Urinary bladder (tissue), 4 donors: ENCODE measurements at places on chromosomes 2 and 18. TPM values are rescaled to one million over a fixed set of nuclear protein-coding genes. Genes with fewer than 3 reads are reported as not detected.

GRCh38 chr18:45686891-45687611, 36.9 kb upstream of the SLC14A1 start:
- no peak for DNase-seq

DNA sequence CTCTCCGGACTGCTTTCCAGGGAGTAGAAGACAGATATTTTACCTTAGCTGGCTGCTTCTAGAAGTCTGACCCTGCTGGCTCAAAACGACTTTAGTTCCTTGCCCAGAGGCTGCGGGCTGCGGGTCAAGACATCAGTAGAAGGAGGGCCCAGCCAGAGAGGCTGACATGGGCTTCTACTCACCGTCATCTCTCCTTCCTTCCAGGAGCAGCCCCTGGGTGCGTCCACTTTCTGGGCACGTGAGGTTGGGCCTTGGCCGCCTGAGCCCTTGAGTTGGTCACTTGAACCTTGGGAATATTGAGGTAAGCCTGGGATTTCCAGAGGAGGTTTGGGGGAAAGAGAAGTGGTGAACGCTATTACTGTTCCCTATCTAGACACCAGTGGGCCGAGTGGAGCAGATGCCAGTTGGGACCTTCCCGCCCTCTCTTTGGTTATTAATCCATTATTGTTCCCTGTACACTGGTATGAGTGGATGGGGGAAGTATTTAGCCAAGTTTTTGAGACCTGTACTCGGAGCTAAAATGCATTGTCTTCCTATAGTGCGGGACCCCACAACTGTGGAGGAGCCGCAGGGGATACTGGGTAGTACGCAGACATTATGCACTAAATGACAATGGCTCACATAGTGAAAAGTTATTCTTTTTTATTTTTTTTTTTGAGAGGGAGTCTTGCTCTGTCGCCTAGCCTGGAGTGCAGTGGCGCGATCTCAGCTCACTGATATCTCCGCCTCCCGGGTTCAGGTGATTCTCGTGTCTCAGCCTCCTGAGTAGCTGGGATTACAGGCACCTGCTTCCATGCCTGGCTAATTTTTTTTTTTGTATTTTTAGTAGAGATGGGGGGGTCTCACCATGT, 26.3 kb upstream of the CASP8 start:
- no peak for DNase-seq

GRCh38 chr2:147818741-147819140, 26.1 kb upstream of the ACVR2A start:
- DNase-seq = no peak

DNA sequence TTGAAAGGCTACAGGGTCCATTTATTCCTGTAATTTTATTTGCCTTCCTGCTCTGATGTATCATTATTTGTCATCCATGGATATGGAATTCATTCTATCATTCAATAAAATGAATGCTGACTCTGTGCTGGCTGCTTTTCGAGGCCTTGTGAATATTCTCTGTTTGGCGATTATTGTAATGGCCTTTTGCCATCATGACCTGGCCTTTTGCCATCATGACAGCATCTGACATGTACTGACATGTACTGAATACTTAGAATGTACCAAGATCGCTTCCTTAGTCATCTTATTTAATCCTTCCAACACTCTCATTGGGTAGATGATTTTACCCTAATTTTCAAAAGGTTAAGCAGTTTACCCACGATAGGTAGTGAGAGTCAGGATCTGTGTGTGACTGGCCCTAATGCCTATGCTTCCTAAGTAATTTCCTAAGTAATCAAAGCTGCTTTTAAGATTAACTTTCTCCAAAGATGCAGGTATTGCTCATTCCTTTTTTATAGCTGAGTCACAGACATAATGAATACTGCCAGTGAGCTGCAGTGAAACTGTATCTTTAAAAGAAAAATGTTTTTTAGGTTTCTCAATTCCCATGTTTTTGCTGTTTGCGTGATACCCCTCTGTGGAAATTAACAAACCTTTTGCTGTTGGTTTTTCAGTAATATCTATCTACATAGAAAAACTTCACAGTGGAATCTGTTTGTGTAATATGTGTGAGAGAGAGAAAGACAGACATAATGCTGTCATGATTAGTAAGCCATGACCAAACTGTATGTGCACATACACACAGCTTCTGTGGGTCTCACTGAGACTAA, 127.8 kb downstream of the CERS6 start:
- no peak for DNase-seq

- no peak for DNase-seq
Observed at GRCh38 chr2:196383799-196384198, 212.4 kb upstream of the STK17B start.

GRCh38 chr2:140600116-140600515, 1530.7 kb downstream of the LRP1B start:
- DNase-seq = no peak

DNA sequence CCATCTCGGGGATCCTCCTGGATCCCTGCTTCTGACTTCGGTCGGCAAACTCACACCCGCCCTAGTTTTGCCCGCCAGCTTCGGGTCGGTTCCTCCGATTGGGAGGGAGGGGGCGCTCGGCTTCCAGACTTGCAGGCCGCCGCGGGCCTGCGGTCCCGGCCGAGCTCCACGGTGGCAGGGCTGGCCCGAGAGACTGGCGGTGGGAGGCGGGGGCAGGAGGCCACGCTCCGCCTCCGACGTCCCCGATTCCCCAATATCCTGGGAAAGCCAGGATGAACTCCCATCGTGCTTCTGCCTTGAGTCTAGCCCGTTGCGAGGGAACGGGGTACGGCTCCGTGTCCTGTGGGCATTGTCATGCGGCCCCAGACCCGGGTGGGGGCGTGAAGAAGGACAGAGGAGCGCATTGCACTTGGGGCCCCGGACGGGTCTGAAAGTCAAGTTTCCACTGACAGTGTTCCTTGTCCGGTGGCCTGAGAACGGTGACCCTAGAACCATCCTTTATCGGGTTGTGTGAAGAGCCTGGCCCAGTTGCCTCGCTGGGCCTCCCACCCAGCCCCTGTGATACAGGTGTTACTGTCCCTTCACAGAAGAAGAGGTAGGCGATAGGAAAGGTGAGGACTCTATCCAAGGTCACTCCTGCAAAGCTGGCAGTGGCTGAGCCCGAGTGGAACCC, 2.4 kb upstream of the INHBB start:
- peak; percentile 21 for DNase-seq

- DNase-seq = no peak
Observed at GRCh38 chr2:53455094-53455493, 312.5 kb upstream of the CHAC2 start.

DNA sequence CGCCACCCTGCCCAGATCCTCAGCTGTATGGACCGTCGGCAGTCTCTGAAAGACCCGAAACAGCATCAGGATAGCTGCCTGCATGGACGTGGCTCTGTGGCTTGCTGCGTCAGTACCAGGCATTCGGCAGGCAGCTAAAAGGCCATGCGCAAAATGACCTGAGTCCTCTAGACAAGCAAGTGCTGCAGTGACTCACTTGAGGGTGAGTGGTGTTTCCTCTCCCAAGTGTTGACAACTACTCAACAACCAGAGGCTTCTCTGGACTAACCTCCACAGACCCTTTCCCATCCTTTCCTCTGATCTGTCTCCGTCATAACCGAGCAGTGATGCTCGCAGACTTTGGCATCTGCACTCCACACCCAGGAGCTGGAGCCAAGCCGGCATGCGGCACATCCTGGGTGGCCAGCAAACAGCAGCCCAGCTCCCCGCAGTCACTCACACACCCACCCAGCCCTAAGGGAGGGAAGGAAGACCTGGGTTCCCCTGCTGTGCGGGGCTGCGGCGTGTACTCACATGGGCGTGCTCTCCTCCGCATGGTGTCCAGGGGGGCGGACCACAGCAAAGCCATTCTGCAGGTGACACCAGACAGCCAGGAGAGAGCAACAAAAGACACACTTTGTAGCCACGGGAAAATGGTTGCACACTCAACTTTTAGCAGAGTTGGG, 239.3 kb downstream of the TWIST2 start:
- DNase-seq = no peak

DNA sequence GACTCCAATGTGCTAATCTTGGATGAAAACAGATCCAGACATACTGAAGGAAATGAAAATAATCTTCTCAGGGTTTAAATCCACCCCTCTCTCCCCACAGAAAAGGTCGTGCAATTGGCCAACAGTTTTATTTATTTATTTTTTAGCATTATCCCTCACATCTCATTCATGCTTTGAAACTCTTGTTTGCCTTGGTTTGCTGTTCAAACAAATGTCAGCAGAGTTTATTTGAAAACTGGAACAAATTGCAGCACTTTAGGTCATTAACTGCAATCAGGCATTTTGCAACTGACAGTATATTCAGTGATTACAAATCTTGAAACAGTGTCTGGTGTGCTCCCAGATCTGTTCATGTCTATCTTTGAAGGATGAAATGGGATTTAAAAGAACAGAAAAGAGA, 220.6 kb downstream of the SLC4A10 start:
- DNase-seq = no peak

DNA sequence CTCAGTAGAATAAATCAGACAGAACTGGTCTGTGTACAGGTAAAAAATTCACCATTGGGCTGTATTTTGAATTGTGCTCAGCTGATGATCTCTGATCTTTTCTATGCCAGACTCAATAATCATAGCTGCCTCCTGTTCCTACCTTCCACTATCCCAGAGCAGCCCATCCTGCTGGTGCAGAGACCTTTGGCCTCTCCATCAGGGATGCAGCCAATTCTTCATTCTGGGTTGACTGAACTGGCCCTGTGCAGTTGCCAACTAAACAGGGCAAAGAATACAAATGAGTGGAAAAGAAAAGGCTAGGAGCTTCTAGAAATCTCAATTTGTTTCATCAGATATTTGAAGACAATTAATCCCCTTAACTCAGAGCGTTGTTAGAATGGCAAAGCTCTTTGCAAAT, 1781.3 kb upstream of the CELF4 start:
- no peak for DNase-seq

- no peak for DNase-seq
Observed at GRCh38 chr18:48566589-48566988, 27.8 kb downstream of the CTIF start.

GRCh38 chr18:43680096-43680495, 402.8 kb upstream of the SYT4 start:
- DNase-seq = no peak

DNA sequence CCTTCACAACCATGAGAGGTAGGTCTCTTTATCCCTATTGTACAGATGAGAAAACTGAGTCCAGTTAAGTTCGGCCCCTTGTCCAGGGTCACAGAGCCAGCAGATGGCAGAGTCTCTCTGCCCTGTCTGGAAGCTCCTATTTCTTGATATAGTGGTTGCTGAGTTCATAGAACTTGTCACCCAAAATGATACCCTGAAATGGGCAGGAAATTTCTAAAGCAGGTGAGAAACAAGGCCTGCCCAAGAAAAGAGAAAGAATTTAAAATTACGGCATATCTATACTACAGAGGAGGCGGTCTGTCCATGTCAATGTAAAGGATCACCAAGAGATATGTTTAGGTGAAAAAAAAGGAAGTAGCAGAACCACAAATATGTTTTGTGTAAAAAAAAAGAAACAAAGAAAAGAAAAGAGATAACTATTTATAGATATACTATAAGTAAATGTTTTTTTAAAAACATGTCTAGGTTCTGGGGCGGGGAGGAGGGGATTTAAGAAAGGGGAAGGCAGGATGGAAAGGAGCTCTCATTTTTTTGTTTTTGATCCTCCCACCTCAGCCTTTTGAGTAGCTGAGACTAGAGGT, 39.8 kb downstream of the MYO7B start:
- DNase-seq = no peak

GRCh38 chr2:127093648-127094210, 13.2 kb downstream of the BIN1 start:
- no peak for DNase-seq

- no peak for DNase-seq
Observed at GRCh38 chr2:178109813-178110212, 2.4 kb upstream of the RBM45 start.

GRCh38 chr2:28108143-28108542, 217.6 kb downstream of the BABAM2 start:
- DNase-seq = no peak

GRCh38 chr2:119137502-119137901, 21.0 kb downstream of the C1QL2 start:
- DNase-seq = no peak

GRCh38 chr2:105380432-105381100, 18.3 kb downstream of the FHL2 start:
- no peak for DNase-seq

GRCh38 chr2:88016960-88017779, 823 bp upstream of the RNU2-63P start:
- DNase-seq = no peak

- DNase-seq = no peak
Observed at GRCh38 chr2:135490376-135490775, 40.6 kb downstream of the ZRANB3 start.

DNA sequence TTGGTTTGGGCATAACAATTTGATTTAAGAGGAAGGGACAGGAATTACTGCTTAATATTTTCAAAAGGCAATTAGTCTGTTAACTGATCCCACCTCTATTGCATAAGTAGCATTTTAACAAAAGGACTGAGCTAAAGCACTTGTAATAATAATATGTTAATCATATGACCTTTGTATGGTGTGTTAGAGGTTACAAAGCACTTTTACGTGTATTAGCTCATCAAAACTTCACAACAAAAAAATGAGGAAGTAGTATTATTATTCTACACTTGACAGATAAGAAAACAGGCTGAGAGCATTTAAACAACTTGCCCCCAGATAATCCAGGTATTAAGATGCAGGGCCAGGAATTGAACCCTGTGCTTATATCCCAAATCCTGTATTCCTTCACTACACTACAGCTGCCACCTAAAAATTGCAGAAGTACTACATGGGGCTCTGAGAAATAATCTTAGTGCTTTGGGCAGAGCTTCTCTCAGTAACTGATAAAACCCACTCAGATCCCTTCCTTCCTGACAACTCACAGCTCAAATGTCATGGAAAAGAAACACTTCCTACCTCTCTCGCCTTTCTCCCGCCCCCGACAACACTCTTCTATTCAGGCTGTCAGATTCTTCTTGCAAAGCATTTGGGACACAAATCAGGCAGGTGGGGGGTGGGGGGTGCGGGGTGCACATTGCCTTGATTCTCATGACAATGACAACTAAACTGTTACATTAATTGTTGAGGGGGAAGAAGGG, 20.7 kb upstream of the KCTD1 start:
- DNase-seq = no peak

The E2F6 gene
- 16.0 TPM for total RNA-seq

The APCDD1 gene
- 70.8 TPM for total RNA-seq

The NR4A2 gene
- 2.9 TPM for total RNA-seq

The RMDN2 gene
- 17.7 TPM for total RNA-seq

The LIMS3 gene
- total RNA-seq = 13.5 TPM

The TSPYL6 gene
- 0.16 TPM for total RNA-seq

The COLEC11 gene
- 2.9 TPM for total RNA-seq

The DYNAP gene
- not detected for total RNA-seq

The TBR1 gene
- 0.11 TPM for total RNA-seq

The GORASP2 gene
- 35.5 TPM for total RNA-seq

The CEBPZ gene
- total RNA-seq = 62.7 TPM
